ENCODE measurements at places on chromosomes 3 and 15.

- DNase-seq: no peak
Observed at GRCh38 chr3:194195611-194196010, 59.7 kb downstream of the HES1 start.

DNA sequence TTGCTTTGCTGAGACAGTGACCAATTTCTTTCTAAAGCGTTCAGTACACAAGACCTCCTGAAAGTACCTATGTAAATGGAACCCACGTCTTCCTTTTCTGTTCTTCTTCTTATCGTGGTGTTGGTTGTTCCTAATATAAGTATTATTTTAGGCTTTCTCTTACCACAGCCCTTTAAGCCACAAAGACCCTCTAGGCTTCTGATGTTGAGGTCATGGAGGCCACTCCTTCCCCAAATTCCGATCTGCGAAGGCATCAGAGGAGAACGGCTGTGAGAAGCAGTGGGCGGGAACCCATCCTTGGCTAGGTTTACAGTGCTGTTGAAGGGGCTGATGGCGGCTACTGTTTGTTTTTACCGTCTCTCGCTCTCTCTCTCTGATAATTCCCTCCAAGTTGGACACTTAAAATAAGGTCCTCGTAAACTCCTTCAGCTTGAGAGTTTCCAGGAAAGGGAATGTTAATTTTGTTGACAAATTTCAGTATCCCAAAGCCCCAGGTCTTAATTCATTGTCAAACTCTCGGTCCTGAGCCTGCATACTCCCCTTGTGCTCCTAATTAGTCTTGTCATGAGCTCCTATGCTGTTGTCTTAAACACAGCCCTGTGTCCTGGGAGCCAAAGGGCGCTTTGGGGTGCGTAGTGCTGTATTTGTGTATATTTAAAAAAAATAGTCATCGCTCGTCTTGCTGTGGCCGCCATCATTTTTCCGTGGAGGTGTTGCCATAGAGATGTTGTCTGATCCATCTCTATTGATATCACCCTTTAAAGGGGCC, 178.8 kb downstream of the OPA1 start:
- no peak for DNase-seq

- no peak for DNase-seq
Observed at GRCh38 chr3:151896246-151897012, 23.0 kb downstream of the SUCNR1 start.

- no peak for DNase-seq
Observed at GRCh38 chr3:44506961-44507360, 29.5 kb upstream of the ZNF445 start.

GRCh38 chr3:18675197-18675596, 250.1 kb upstream of the SATB1 start:
- DNase-seq: no peak

- no peak for DNase-seq
Observed at GRCh38 chr15:40048211-40048792, 9.3 kb upstream of the SRP14 start.

DNA sequence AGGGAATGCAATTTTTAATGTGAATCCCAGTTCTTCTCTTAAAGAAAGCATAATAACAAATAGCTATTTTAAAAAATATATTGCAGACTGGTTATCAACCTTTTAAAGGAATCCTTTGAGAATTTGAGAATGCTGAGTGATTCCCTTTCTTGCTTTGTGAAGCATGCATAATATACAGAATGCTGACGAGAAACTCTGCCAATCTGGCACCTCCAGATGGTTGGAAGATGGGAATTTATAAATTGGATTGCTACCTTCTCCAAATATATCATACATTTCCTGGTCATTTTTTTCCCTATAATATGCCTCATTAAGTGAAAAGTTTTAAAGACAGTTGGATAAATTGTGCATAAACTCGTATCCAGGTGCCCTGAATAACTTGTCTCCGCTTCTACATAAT, 333.9 kb upstream of the ARPP21 start:
- DNase-seq: no peak

GRCh38 chr3:108051005-108051404, 39.8 kb downstream of the CD47 start:
- DNase-seq: peak; percentile 36

DNA sequence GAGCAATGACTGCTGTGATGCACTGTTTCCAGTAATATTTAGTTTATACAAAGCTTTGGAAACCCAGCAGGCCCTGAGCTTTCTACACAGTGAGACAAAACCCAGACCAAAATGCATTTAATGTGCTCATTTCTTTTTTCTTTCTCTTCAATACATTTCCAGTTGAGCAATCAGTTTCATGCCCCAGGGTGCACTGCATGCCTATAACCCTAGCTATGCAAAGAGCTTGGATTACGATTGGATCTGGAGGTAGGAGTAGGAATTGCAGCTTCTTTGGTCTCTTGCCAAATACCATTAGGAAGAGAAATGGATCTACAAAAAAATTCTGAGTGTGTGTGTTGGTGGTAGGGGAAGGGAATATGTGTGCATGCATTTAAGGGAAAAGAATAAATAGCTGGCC, 1001.4 kb downstream of the SQOR start:
- peak; percentile 9 for DNase-seq

DNA sequence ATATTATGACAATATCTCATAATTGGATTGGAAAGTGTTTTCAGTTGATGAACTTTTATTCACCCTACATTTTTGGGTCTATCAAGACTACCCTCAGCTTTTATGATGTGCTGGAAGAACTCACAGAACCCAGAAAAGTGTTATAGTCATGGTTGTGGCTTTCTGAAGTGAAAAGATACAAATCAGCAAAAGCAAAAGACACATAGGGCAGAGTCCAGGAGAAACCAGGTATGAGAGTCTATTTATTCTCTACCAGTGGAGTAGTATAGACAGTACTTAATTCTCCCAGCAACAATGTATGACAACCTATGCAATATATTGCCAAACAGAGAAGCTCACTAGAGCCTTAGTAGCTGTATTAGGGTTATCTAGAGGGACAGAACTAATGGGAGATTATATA, 280.4 kb upstream of the TTC14 start:
- no peak for DNase-seq

- DNase-seq: peak; percentile 86
Observed at GRCh38 chr3:187264021-187264420, 27.5 kb downstream of the MASP1 start.

- DNase-seq: no peak
Observed at GRCh38 chr3:197961582-197961945, 1.5 kb downstream of the LMLN start.

- DNase-seq: no peak
Observed at GRCh38 chr15:48871542-48871941, 6.4 kb upstream of the EID1 start.

DNA sequence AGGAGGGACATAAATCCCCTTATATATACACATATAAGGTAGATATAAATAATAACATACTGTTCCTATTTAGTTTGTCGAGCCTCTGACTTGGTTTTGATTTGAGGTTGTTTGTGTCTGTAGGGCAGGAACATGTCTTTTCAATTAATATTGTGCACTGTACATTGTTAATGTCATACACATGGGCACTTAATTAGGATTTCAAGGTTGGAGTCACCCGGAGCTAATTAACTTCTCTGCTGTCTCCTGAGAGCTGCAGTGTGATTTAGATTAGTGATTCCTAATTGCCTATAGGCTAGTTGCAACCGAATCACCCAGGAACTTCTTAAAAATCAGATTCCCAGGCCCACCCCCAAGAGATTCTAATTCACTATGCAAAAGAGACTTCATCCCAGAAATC, 50.4 kb upstream of the FILIP1L start:
- no peak for DNase-seq

GRCh38 chr15:85788771-85789495, 5.8 kb downstream of the KLHL25 start:
- no peak for DNase-seq

DNA sequence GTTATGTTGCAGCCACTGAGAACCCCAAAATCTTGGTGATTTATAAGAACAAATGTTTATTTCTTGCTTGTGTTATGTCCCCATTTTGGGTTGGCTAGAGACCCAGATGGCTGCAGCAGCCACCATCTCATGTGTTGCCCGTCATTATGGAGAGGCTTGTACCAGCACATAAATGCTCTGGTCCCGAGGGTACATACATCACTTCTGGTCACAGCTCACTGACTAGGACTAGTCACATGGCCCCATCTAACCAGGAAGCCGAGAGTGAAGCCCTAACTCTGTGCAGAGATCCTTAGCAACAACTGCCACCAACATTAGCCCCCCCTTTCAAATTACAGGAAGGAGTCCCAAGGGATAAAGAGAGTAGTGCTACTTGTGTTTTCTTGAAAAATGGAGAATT, 25.5 kb upstream of the HACD2 start:
- no peak for DNase-seq

GRCh38 chr3:165768680-165769079, 68.5 kb downstream of the BCHE start:
- DNase-seq: no peak

DNA sequence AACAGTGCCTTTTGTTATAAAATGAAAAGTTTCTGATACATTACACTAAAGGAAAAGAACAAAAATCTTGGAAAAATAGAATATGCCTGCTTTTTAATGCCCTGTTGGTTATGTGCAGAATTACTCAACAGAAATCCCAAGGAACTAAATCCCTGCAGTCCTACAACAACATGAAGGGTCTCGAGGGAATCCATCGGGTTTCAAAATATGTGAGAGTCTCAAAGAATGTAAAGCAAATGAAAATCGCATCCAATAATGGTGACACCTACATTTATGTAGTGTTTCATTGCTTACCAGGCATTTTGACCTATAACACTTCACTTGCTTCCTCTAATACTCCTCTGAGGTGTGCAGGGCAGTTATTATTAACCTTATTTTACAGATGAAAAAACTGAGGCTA, 411.3 kb downstream of the FOXP1 start:
- DNase-seq: peak; percentile 95

GRCh38 chr15:57114070-57114469, 195.6 kb downstream of the TCF12 start:
- DNase-seq: no peak

DNA sequence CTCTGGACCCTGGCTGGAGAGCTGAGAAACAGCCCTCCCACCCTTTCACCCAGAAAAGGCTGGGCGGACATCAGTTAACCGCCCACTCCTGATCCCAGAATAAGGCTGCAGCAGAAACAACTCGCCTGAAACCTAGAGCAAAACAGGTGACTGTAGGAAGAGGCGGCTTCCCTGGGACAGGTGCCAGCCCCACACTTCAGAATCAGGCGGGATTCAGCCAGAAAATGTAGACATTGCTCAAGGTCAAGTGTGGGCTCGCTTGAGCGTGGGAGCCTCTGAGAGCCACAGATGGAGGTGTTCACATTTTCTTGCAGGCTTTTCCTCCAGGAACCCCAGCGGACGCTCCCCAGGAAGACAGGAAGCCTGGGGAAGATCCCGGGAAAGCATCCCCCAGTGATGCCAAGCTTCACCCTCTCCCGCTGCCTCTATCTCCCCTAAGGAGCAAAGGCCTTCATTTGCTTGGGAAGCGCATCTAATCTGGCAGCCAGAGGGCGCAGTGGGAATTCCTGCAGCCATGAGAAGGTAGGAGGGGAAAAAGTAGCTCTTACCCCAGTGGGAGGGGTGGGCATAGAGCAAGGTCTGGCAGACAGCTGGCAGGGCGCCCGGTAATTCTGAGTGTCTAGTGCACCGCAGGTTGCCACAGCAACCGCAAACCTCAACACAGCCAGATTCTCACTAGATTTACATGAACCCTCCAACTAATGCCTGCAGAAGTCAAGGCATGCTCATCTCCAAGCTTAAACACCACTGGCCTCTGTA, 77.7 kb downstream of the OCA2 start:
- DNase-seq: peak; percentile 96

- DNase-seq: no peak
Observed at GRCh38 chr3:122902326-122902725, 107.5 kb downstream of the SLC49A4 start.

DNA sequence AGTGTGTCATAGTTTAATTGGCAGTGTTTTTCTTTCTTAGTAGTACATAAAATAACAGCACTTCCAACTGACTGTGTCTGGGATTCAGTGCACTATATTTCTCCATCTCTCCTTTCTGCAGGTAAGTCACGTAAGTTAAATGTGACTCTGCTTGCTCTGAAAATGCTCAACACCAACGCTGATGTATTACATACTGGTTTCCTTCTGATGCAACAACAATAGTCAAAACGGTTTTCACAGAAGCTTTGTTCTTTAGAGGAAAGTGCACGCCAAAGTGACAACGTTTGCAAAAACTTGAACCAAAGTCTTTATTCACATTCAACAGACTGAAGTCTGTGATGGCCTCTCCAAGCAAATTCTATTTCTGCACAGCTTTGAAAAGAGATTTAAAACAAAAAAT, 707.1 kb upstream of the CFAP20DC start:
- DNase-seq: no peak

- DNase-seq: no peak
Observed at GRCh38 chr3:141164852-141165251, 66.8 kb upstream of the PXYLP1 start.

- peak; percentile 20 for DNase-seq
Observed at GRCh38 chr3:196868297-196868661, 559 bp downstream of the SENP5 start.
